ENCODE measurements at places on chromosomes 2 and 18.

DNA sequence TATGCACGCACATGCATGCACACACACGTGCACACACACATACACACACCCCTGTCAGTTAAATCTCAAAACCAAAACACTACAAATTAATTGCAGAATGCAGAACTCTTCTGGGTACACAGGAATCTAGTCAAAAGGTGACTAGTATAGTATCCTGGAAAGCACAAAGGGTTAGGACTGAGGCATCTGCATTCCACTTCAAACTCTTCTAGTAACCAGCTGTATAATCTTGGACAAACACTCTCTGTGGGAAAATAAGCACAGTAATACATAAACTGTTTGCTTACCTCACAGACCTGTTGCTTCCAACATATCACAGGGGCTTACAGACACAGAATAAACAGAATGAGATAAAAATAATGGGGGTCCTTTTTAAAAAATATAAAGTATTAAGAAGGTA lies 49.1 kb downstream of the TTC21B start:
- no peak for DNase-seq

GRCh38 chr2:69701100-69701945 lies 40.6 kb upstream of the ANXA4 start:
- DNase-seq, result no peak

DNA sequence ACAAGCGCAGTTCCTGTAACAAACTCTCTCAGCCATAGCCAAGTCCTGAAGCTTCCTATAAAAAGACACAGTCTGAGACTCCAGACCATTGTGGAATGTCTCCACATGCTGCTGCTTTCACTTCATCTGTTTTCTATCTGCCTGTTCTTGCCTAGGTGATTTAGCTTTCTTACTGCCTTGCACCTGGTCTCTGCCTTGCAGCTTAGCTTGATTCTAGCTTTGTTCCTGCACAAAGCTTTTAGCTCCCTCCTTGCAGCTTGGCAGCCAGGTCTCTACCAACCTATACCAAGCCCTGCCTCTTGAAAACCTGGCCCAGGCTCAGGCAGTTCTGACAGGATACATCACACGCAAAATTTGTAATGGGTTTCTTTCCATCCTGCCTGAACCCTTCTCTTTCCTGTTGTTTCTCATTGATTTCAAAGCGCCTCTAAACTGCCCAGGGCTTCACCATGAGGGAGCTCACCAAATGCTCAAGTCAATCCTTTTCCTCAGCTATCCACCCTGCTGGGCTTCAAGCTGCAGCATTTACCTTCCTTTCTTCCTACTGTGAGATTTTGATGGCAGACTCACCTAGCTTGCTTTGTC lies 941.3 kb upstream of the NXPH2 start:
- DNase-seq, result no peak

DNA sequence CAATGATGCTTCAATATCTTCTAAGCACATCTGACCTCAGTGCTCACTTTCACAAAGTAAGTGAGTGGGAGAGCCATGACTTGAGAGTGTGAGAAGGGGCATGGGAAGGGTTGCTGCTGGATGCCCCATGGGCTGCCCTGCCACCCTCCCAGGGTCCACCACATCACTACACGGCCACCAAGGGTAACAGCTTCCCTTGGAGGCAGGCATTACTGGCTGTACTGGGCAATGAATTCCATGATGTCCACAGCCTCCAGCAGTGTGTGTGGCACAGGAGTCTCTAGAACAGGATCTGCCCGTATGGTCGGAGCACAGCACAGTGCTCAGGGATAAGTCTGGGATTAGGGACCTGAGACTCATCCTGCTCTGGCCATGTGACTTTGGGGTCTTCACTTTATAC lies 481.0 kb upstream of the MYT1L start:
- no peak for DNase-seq

GRCh38 chr18:75052475-75052874 lies 156.5 kb downstream of the PTGR3 start:
- no peak for DNase-seq

DNA sequence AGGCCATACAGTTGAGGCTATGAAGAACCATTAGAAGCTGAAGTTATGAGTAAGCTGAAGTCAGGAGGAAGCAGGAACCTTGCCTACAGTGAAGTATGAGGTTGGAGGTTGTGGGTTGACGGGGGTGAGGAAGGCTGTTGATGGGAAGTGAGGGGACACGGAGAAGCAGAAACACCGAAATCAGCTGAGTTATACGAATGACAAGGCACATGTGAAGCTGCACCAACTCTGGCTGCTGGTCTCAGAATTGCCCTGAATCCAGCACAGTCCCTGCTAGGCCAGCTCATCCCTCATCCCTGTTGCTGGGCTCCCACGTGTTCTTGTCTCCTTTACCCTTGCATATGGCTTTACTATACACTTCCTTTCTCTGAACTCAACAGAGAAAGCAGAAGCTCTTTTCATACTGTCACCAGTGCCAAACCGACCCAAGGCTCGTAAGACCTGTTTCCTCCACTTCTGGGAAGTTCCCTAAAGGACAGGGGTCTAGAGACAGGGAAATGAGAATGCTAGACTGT lies 9.2 kb upstream of the TMEM247 start:
- DNase-seq, result no peak

GRCh38 chr18:51614033-51614432 lies 416.6 kb upstream of the MEX3C start:
- DNase-seq, result no peak

DNA sequence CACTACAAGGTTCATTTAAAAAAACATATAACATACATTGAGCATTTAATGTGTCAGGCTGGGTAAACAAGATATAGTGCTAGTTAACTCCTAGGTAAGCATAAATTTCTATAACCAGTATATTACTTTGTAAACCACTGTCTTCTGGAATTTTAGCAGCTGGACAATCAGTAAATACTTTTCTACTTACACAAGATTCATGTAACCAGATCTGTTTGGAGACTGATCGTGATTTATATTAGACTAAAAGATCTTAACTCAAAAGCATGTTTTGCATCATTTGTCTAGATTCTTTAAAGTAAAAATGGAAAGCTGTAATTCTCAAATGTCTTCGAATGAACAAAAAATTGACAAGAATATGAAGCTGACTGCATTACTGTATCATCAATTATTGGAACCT lies 941 bp upstream of the SGO2 start:
- DNase-seq, result no peak

DNA sequence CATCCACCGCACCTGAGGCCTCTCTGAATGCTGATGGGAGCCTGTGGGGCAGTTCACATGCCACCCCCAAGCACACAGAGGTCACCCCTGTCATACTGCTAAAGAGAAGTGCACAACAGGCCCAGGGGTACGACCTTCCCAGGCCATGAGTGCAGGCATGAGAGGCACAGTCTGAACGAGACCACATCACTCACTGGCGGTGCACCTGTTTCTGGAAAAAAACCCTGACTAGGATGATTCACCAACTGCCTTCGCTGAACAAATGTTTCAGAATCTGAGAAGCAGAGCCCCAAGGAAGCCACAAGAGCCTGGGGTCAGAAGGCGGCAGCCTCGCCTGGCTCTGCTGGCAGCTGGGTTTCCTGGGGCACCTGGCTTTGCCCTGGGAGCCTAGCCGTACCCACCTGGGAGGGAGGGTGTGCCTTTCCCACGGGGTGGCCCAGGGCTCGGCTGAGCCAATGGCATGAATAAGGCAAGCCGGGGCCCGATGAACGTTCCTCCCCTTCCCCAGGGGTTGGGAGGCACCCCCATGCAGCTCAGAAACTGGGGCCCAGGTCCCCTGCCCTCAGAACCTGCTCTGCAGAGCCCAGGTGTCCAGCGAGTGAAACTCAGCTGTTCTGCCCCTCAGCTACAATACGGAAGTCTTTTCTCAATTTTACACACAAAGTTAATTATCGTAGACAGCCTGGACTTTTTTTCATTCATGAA lies 73.8 kb downstream of the HDAC4 start:
- DNase-seq, result peak; percentile 70

- DNase-seq, result no peak
Observed at GRCh38 chr2:121650315-121650930, 1.2 kb upstream of the CLASP1 start.

GRCh38 chr2:188380280-188380679 lies 88.6 kb downstream of the GULP1 start:
- no peak for DNase-seq

- DNase-seq, result no peak
Observed at GRCh38 chr2:43190311-43191052, 35.9 kb downstream of the ZFP36L2 start.

GRCh38 chr18:46461993-46462392 lies 195.0 kb downstream of the LOXHD1 start:
- no peak for DNase-seq

DNA sequence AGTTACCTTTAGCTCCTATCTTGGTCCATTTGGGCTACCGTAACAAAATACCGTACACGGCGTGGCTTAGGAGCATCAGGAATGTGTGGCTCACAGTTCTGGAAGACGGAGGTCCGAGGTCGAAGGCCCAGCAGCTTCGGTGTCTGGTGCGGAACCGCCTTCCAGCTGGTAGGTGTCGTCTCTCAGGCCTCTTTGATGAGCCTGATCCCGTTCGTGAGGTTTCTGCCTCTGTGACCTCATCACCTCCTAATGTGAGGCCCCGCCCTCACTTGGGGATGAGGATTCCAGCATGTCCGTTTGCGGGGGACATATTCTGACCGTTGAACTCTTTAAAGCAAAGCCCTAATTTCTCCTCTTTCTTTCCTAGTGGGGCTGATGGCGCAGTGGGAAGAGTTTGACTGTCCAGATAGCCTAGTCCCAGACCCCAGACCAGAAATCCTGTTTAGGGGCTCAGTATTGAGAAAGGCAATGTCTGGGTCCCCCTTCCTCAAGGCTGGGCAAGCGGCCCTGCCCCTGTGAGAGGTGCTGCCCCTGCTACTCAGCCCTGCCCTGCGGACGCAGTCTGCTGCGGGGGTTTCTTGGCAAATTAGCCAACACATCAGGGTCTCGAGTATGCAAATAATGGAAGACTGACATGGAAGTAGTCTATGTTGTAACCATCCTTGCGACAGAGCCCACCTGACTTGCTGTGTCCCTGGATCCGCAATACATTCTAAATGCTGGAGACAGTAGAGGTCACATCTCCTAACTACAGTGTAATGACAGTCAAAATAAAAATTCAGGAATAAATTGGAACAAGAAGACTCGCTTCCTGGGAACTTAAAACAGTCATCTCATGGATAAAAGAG lies 128.0 kb downstream of the ASB1 start:
- DNase-seq, result no peak

DNA sequence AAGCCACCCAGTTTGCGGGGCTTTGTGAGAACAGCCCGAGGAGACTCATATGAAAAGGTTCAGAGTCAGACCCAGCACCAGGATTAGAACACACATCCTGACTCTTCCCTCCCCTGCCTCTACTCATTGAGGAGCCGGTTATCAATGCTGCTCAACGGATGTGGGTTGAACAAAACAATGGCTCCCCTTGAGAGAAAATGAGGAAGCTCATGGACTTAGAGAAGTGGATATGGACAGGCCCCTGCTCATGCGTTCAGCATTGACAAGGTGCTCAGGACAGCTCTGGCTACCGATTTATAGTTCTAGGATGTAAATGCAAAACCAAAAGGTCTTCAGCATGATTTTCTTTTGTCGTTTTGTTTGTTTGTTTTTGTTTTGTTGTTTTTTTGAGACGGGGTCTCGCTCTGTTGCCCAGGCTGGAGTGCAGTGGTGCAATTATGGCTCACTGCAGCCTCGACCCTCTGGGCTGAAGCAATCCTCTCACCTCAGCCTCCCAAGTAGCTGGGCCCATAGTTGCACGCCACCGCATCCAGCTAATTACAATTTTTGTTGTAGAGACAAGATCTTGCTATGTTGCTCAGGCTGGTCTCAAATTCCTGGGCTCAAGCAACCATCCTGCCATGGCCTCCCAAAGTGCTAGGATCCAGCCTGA lies 32.0 kb upstream of the AGAP1 start:
- no peak for DNase-seq

GRCh38 chr2:48900321-48901014 lies 144.9 kb upstream of the LHCGR start:
- no peak for DNase-seq

DNA sequence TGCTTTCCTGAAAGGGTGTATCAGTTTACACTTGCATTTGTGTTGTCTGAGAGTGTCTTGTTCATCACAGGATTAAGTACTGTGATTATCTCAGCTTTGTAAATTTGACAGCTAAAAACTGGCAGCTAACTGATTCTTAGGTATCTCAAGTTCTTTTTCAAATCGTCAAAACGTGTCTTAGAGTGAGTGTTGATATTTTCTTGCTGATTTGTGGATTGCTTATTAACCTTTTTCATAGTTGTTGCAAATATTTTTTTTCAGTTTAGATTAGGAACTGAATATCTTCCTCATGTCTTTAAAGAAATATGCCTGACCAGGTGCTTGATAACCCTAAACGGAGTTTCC lies 41.9 kb downstream of the LRRFIP1 start:
- no peak for DNase-seq

GRCh38 chr2:160338901-160339685 lies 139.0 kb upstream of the ITGB6 start:
- DNase-seq, result no peak

DNA sequence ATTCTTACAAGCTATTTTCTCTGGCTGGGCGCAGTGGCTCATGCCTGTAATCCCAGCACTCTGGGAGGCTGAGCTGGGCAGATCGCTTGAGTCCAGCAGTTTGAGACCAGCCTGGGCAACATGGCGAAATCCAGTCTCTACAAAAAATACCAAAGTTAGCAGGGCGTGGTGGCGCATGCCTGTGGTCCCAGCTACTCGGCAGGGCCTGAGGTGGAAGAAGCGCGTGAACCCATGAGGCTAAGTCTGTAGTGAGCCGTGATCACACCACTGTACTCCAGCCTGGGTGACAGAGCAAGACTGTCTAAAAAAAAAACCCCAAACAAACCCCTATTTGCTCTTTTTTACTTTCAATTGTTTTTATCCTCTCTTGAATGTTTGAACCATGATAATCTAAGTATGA lies 37.0 kb downstream of the PPP4R1 start:
- DNase-seq, result no peak

DNA sequence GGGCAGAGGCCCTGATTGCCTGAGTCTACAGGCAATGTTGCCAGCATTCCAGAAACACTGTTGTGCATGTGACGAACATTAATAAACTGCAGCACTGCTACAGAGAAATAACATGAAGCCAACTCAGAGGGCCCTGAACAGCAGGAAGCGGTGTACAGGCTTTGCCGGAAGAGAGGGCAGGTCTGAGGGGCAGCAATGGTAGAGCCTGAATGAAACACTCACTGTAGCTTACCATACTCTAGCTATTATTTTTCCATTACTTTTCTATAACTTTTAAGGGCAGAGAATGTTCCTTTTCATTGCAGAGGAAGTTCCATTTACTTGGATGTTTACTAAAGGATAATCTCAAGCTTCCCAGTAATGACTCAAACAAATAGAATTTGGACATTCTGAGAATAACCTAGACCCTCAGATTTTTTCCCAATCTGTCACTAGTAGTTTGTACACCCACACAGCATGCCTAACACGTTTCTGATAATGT lies 150.4 kb downstream of the MTX2 start:
- no peak for DNase-seq

- no peak for DNase-seq
Observed at GRCh38 chr2:23635442-23636340, 250.7 kb downstream of the KLHL29 start.

GRCh38 chr2:200812122-200813022 lies 662 bp downstream of the BZW1 start:
- no peak for DNase-seq
